ENCODE measurements at places on chromosomes 16 and 17.

DNA sequence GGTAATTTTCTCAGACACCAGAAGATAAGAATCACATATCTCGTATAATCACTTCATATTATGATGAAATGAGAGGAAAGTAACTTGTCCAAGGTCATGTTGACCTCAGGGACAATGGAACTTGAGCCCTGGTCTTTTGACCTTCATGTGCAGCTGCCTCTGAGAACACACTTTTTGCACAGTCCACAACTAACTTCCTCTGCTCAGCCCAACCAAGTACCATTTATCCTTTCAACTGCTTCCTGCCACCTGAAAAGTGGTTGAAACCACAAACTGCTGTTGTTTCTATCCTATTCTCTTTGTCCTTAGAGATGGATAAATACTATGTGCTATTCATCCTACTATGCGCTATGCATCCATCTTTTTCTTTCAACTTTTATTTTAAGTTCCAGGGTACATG, 2.3 kb upstream of the CCL1 start:
- DNase-seq = no peak

- no peak for DNase-seq
Measured at GRCh38 chr16:508884-509736, 18.4 kb upstream of the CAPN15 start.

- no peak for DNase-seq
Measured at GRCh38 chr16:27644165-27644564, 94.2 kb downstream of the KATNIP start.

GRCh38 chr16:30837904-30838303, 50.9 kb upstream of the ZNF629 start:
- no peak for DNase-seq

DNA sequence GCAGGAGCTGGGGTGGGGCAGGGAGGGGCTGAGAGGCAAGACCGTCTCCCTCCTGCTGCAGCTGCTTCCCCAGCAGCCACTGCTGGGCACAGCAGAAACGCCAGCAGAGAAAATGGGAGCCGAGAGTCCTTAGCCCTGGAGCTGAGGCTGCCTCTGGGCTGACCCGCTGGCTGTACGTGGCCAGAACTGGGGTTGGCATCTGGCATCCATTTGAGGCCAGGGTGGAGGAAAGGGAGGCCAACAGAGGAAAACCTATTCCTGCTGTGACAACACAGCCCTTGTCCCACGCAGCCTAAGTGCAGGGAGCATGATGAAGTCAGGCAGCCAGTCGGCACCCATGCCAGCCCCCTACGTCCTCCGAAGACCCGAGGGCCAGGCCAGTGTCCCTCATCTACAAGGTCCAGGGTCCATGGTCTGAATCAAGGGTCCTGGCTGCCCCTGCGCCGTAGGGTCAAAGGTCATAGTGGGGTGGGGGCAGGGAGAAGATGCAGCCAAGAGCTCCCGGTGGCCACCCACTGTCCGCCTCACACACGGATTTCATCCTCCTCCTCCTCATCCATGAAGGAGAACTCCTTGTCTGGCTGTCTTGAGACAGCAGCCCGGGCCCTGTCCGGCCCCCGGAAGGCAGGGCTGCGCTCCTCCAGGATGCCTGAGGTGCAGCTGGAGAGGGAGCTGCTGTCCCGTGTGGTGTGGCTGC, 23.4 kb upstream of the CPSF4L start:
- DNase-seq = no peak

- DNase-seq = no peak
Measured at GRCh38 chr16:53680756-53681155, 22.9 kb downstream of the RPGRIP1L start.

DNA sequence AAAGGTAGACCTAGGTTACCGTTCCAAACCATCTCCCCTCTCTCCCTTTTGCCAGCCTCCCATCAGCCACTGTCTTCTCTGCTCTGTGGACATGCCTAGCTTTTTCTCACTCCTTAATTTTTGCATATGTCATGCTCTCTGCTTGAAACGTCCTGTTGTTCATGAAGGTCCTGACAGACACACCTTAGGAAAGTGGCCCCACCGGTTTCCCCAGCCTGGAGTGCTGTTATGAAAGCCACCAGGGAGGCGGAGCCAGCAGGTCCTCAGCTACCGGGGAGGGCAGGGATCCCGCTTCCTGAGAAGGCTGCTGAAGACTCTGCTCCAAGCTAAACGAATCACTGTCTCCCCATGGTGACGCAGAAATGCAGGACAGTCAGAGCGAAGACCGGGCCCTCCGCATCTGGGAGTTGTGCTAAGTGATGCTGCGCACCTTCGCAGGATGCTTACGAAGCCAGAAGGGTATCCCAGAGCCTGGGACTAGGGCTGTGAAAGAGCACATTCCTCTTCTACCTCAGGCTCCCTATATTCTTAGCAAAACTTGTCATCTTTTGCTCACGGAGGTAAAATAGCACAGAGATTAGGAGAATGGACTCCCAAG, 2.3 kb upstream of the SLC16A11 start:
- DNase-seq = no peak
